ENCODE measurements at places on chromosomes 11 and 22.

GRCh38 chr11:78499971-78500370, 74.7 kb downstream of the NARS2 start:
- DNase-seq, result no peak

DNA sequence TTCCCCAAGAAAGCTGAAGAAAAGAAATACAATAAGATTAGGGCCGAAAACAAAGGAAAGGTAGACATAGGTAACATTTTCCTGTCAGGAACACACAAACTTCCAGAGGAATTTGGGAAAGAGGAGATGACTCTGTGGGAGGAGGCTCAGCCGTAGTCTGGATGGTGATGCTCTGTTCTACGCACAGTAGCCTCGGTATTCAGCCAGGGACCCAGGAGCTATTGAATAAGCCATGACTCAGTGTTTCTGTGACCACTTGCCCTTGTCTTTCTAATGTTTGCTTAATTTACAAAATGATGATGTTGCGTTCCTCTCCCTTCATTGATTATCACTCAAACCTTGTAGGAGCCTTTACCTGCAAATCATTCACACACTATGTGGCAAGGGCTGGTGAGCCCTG, 745.0 kb downstream of the NTM start:
- no peak for DNase-seq

GRCh38 chr11:18063125-18063524, 17.1 kb upstream of the TPH1 start:
- no peak for DNase-seq

DNA sequence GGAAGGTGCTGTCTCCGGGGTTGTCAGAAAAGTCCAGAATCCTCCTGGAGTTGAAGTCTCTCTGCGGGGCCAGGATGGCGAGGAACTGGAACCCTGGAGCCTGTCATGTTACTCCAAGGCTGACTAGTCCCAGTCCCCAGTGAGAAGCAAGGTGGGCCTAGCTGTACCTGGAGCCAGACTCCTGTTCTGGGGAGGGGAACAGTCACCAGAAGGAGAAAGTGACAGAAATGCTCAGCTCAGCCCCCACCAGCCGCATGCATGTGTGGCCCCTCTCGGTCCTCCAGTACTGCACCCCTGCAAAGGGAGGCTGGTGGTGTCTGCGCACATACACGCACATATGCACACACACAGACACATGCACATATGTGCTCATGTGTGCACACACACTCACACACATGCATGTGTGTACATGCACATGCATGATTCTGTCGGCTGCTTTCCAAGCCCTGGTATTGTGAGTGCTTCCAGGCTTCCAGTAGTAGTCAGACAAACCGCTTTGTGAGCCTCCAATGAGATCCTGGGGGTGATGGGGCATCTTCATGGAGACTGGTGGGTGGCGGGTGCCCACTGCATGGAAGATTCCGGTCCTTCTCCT, 54.3 kb downstream of the RTL6 start:
- DNase-seq, result no peak

GRCh38 chr11:17280494-17281127, 4.1 kb downstream of the NUCB2 start:
- no peak for DNase-seq

- DNase-seq, result peak; percentile 89
Measured at GRCh38 chr11:67640021-67640757, 626 bp upstream of the TBX10 start.

DNA sequence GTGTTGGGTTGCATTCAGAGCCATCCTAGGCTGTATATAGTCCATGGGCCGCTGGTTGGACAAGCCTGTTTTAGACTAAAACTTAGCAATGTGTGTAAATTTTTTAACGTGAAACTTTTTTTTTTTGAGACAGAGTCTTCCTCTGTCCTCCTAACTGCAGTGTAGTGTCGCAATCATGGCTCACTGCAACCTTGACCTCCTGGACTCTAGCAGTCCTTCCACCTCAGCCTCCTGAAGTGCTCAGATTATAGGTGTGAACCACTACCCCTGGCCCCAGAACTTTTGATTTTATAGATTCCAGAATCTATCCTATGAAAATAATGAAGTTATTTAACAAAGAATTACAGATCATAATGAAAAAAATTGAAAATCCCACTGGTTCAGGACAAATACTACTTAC, 29.9 kb upstream of the PANX2 start:
- DNase-seq, result no peak

- DNase-seq, result peak; percentile 64
Measured at GRCh38 chr22:49970528-49971231, 10.1 kb downstream of the PIM3 start.

DNA sequence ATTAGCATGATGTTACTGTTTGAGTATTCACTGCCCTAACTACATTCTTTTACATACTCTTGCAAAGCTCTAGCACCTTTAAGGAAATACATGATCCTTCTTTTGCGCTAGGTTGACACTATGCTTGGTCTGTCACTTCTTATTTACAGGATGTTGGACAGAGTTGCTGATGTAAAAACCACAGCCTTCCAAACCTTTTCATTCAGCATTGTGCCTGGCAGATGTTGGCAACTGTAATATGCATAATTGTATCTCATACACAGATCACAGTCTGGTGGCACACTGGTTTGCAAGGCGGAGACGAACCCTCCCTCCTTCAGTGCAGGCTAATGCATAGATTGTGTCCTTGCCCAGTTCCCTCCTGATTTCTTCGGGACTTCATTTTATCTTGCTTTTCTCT, 224.1 kb downstream of the SNX19 start:
- no peak for DNase-seq

DNA sequence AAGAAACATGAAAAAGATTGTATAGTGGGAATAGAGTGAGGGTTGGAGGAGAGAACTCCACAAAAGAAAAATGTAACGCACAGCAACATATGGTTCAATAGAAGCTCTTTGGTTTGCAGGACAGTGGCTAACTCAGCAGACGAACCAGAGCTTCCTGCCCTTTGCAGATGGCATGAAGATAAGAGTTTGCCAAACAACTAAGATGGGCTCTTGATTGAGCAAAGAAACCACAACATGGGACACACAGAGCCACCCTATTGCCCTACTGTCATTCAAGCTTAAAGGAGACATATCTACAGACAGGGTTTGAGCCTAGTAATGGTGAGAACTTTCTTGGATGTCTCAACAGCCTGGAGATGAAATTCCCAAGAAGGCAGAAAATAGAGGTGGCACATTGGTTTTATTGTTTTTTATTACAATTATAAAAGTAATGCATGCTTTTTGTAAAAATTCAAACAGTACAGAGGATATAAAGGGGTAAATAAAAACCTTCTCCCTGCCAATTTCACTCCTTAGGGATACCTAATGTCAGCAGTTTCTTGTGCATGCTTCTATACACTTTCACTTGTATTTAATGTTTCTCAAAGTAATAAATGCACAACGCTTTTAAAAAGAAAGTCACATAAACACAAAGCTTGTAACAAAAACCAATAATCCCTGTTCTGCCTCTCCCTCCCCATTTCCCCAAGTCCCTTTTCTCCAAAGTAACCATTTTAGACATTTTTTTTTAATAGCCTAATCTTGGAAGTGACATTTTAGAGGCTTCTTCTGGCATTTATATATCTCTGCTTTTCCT, 63.7 kb downstream of the COPB1 start:
- DNase-seq, result no peak

- DNase-seq, result peak; percentile 96
Measured at GRCh38 chr22:27372969-27373670, 428.4 kb downstream of the MN1 start.

DNA sequence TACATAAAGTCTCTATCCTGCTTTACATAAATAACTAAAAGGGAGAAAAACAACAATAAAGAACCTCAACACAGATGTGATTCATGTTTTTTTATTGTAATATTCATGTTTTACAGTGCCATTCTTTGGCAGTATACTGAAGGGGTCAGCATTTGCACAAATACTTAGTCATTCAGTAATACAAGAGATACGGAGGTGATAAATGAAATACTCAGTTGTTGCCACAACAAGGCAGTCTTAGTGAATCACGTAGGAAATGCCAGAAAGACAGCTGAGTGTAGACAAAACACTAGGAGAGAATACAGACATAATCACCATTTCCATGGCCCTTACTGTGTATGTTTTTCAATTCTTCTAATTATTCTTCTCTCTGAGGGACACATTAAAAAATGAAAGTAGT, 910.4 kb downstream of the METTL15 start:
- DNase-seq, result no peak

GRCh38 chr11:34305780-34306179, 52.0 kb downstream of the ABTB2 start:
- no peak for DNase-seq

DNA sequence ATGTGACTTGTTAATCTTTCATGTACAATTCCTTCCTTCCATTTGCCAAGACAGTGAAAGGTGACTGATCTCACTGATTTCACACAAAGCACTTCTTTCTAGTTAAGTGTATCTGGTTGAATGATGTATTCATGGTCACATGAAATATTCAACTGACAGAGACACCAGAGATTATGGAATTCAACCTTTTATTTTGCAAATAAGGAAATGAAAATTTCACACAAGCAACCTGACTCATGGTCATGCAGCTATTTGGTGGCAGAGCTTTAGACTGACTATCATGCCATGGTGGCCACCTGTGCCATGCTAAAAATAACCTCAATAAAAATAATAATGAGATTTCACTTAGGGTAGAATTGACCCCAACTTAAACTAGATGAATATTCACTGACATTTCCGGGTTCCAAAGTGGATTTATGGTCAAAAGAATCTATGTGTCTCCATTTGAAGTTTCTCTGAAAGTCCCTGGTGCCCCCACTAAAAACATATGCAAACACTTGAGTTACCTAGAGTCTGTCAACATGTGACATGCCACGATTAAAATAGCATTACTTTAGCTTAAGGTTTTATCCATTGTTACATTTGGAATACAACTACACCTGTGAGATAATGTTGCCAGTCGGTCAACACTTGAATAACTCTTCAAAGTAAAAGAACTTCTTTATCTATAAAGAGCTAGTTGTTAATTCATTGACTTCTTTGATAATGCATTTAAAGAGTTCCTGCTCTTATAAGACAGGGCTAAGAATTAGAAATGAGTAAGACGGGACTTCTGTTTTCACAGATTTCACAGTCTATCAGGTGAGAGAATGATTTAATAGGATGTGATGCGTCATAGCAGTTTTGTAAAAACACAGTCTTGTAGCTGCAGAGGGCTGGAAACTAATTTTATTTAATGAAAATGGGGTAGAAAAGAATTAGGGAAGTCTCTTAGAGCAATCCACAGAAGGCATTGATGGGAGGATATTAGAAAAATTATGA, 94.6 kb upstream of the OR9G4 start:
- no peak for DNase-seq

GRCh38 chr11:119346605-119347004, at the start of gene MFRP:
Gene MFRP (minus strand): TSS chr11:119346705. CDS start chr11:119346513, 192 bp downstream.
- DNase-seq, result no peak

DNA sequence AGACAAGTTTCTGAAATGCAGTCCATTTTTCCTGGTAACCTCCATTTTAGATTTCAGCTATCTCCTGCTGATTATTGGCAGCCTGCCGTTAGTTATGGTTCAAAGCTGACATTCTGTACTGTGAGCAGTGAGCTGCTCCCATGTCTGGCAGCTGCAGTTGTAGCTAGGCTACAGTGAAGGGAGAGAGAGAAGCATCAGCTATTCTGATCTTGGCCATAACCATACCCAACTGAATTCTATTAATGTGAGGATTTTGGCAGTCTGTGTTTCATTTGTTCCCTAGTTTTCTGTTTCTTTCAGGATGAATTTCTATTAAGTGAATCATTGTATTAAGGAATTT, 33.4 kb downstream of the SIK2 start:
- no peak for DNase-seq

DNA sequence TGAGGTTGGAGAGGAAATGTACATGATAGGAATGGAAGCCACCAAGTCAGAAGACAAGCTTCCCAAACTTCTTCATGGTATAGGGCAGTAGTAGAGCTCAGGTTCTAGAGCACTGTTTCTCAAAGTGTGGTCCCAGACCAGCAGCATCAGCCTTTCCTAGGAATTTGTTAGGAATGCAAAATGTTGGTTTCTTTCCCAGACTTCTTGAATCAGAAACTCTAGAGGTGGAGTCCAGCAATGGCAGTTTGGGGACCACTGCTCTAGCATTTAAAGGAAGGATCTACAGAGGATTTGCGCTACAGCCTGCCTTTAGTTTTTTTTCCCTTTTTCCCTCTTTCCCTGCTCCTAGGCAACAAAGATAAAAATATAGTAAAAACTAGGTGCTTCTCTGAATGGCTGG, 17.0 kb upstream of the MMP12 start:
- no peak for DNase-seq

- no peak for DNase-seq
Measured at GRCh38 chr22:47552024-47552423, 789.6 kb downstream of the TBC1D22A start.

DNA sequence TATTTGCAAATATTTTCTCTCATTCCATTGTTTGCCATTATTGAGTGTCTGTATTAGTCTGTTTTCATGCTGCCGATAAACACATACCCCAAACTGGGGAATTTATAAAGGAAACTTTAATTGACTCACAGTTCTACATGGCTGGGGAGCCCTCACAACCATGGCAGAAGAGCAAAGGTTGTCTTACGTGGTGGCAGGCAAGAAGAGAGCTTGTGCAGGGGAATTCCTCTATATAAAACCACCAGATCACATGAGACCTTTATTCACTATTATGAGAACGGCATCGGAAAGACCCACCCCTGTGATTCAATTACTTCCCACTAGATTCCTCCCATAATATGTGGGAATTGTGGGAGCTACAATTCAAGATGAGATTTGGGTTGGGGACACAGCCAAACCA, 10.2 kb downstream of the RASSF10 start:
- DNase-seq, result no peak

DNA sequence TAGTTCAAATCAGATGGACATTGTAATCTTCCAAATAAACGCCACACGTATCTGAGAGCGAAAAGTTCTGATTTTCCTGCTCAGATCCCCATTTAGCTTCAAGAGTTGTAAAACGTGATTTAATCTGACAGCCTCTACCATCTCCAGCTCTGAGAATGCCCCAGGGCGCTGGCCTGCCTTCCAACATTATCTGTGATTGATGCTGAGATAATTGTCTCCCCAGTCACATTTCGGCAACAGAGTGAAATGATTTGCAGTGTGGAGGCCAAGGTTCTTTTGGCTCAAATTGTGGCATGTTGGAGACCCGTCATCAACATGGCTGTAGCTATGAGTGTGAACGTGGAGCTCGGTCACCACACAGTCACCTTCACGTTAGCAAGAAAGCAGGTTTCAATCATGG, 283.4 kb downstream of the BRD1 start:
- DNase-seq, result no peak

- DNase-seq, result no peak
Measured at GRCh38 chr11:126375726-126376125, 20.2 kb downstream of the ST3GAL4 start.

GRCh38 chr11:62020661-62021060, 53.2 kb upstream of the FTH1 start:
- no peak for DNase-seq
